Activated CD4-positive, alpha-beta T cell treated with anti-CD3 and anti-CD28 coated beads, Interleukin-2, Interleukin-4, amounts not matched to agents 100 ng/mL and 50 ng/mL, durations not matched to agents 16 hours and 8 hours (primary cell): ENCODE measurements at places on chromosomes 6 and 20.
A peak's percentile ranks its signal among the peaks of the same experiment; 100 is the strongest.

DNA sequence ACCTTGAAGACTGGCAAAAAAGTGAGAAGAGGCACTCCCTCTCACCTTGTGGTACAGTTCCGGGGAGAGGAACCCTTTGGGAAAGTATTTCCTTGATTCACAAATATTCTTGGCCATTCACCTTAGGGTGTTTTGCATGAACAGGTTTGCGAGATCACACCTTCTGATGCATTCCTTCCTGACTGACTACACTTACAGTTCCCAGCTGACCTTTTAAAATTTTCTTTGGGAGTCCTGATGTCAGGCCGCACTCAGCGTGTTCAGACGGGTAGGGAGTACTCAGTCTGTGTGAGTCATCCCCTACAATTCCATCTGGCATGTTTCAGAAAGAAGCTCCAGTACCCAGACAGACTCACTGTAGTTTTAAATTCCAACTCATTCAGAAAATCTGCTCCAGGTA is 1.7 kb downstream of the ADGRF4 start:
- DNase-seq: no peak

DNA sequence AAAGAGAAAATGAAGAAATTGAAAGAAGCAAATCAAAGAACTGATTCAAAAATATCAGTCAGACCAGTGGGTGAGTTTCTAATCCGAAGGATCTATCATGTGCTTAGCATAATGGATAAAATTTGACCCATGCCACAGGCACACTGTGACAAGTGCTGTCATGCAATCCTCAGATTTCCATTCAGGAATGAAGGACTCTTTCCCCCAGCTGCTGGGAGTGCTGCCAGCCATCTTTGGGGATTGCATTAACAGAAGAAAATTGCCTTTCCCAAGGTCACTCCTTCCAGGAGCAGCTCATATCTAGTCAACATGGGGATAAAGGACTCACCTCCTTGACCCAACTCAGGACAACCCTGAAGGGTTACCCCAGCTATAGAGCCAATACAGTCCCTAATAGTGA is 316.7 kb upstream of the TBX18 start:
- no peak for DNase-seq

GRCh38 chr6:4346659-4347333 is 211.4 kb upstream of the ECI2 start:
- no peak for DNase-seq

DNA sequence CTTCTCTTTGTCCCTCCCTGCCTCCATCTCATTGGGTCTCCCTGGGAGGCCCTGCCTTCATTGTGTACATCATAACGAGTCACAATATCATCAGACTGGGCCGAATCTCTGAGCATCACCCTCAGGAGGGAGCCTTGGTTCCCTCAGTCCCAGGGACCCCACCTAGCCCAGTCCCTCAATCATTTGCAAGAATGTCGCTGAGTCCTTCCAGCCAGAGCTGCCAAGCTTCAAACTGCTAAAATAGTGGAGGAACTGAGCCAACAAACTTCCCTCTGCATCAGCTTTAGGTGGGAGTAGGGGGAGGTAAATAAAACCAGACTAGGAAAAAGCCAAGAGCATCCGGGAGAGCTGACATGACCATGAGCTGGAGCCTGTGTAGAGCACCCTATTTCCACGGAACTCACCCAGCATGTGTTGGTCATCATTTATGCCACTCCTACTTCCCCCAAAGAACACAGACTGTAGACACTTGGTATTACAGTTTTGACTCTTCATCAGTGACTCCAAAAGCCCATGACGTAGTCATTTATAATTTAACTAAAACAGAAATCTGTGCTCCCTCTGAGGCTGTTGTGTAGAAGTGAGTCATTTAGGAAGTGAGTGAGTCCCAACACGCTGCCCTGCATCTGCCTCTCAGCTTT is 28.8 kb upstream of the IL17A start:
- peak; percentile 91 for DNase-seq

- no peak for DNase-seq
Measured at GRCh38 chr6:128521282-128521632, 858 bp upstream of the PTPRK start.

- no peak for DNase-seq
Measured at GRCh38 chr20:17624551-17625245, 54.8 kb downstream of the DSTN start.

GRCh38 chr6:129701721-129702455 is 8.1 kb downstream of the ARHGAP18 start:
- DNase-seq: no peak

- DNase-seq: no peak
Measured at GRCh38 chr20:62239278-62239879, 1.1 kb downstream of the OSBPL2 start.

GRCh38 chr6:117028256-117028655 is 151.2 kb downstream of the RFX6 start:
- DNase-seq: no peak

- no peak for DNase-seq
Measured at GRCh38 chr20:60300374-60300773, 342.2 kb downstream of the CDH26 start.

GRCh38 chr6:9745966-9746365 is 668.9 kb downstream of the TFAP2A start:
- no peak for DNase-seq

DNA sequence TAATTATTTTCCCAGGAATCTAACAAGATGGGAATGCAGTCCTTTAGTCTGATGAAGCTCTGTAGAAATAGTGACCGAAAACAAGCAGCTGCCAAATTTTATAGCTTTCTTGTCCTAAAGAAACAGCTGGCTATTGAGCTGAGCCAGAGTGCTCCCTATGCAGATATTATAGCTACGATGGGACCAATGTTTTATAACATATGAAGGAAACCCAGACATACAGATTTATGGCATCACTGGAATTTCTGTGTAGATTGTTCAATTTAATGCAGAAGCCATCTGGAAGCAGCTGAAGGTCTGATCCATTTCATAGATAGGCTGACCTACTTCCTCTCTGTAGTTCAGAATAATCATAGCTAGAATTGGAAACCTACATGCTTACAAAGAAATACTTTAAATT is 11.8 kb upstream of the SNPH start:
- DNase-seq: no peak

DNA sequence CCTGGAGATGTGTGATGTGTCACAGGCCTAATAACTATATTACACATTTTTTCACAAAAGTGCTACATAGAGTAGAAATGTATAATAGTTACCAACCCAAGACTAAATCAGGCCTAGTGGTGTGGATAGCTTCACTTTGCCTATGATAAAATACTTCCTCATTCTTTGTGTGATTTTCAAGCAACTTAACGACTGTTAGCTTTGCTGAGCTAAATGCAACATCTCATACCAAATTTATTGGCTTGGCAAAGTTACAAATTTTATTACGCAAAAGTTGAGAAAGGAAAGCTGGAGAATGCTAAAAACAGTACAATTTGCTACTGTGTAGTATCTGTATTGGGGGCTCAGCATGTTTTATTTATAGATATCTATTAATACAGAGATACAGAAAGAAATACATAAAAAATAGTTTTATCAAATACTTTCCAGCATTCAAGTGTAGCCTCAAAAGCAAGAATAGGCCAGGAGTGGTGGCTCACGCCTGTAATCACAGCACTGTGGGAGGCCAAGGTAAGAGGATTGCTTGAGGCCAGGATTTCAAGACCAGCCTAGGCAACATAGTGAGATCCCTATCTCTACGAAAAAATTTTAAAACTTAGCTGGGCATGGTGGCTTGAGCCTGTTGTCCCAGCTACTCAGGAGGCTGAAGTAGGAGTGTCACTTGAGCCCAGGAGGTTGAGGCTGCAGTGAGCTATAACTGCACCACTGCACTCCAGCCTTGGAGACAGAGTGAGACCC is 3.6 kb upstream of the EDN1 start:
- DNase-seq: no peak

DNA sequence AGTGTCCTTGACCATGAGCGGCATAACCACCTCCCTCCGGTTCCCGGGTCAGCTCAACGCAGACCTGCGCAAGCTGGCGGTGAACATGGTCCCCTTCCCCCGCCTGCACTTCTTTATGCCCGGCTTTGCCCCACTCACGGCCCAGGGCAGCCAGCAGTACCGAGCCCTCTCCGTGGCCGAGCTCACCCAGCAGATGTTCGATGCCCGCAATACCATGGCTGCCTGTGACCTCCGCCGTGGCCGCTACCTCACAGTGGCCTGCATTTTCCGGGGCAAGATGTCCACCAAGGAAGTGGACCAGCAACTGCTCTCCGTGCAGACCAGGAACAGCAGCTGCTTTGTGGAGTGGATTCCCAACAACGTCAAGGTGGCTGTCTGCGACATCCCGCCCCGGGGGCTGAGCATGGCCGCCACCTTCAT is 4.9 kb downstream of the TUBB1 start:
- DNase-seq: no peak

- DNase-seq: no peak
Measured at GRCh38 chr6:2885967-2886735, 17.0 kb downstream of the SERPINB9 start.

- no peak for DNase-seq
Measured at GRCh38 chr6:79627422-79627821, 3.7 kb upstream of the SH3BGRL2 start.

DNA sequence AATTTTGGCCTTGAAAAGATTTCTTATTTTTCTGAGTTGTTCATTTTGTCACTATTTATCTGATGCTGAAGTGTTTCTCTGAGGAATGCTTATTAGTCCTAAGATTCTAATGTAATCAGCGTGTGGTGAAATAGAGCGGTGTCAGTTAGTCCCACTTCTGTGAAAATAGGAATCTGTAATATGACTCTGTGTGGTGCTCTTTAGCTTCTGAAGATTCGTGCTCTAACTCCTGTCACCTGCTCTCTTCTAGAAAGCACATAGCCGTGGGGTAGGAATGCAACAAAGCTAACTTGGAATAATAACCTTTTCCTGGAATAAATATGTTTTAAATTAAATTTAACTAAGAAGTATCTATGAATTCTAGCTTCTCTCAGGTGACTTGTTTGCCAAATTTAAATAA is 90.4 kb downstream of the BCKDHB start:
- no peak for DNase-seq

DNA sequence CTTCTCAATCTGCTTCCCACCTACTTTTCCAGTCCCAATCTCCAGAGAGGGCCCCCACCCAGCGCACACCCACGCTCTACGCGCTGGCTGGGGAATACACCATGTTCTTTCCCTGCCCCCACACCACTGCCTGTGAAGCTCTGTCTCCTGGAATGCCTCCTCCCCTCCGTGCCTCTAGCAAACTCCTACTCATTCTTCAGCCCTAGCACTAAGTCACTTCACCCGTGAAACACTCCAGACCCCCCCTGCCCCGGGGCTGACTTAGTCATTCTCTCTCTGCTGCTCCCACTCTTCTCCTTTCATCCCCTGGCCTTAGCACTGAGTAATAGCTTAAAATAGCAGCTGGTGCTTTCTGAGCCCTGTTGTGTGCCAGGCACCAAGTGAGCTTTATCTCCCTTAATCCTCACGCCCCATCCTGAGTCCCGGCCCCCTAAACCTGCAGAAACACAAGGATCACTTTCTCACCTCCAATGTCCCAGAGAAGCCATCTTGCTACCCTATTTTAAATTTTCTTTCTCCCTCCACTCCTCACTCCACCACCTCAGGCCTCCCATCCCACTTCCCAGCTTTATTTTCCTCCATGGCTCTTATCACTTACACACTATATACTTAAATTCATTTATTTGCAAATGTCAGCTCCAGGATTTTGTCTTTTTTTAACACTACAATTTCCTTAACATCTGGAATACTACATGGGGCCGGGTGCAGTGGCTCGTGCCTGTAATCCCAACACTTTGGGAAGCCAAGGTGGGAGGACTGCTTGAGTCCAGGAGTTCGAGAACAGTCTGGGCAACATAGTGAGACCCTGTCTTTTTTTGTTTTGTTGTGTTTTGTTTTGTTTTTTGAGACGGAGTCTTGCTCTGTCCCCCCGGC is 6.3 kb upstream of the PARD6B start:
- no peak for DNase-seq

DNA sequence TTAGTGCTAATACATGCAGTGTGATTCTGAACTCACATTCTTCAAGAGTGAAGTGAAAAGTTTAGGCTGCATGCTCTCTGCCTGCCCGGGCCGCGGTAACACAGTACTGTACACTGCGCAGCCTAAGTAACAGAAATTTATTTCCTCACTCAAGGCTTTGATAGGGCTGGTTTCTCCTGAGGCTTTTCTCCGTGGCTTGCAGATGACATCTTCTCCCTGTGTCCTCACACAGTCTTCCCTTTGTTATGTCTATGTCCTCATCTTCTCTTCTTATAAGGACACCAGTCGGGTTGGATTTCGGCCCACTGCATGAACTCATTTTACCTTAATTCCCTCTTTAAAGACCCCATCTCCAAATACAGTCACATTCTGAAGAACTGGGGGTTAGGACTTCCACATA is 51.1 kb upstream of the TMEM170B start:
- DNase-seq: no peak
